Left renal cortex interstitium (tissue), 4 donors: ENCODE measurements at places on chromosomes 12 and 14.
A peak's percentile ranks its signal among the peaks of the same experiment; 100 is the strongest.

DNA sequence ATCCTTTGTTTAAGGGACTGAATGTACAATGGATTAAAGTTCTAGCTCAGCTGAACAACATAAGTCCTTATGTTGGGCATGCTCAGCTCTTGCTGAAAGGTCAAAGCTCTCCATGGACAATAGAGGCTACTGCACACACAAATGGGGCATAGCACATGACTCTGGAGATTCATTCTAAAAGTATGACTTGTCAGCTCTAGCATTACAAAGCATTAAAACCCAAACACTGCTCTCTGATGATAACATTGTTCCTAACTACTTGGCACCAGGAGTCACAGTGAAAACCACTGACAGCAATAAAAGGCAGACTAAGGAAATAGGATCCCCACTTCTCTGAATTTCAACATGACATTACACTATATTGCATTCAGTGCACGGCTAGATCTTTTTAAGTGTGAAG is 21.9 kb upstream of the FSCB start:
- DNase-seq = no peak

GRCh38 chr14:33404964-33405574 is 466.4 kb downstream of the NPAS3 start:
- DNase-seq = no peak

DNA sequence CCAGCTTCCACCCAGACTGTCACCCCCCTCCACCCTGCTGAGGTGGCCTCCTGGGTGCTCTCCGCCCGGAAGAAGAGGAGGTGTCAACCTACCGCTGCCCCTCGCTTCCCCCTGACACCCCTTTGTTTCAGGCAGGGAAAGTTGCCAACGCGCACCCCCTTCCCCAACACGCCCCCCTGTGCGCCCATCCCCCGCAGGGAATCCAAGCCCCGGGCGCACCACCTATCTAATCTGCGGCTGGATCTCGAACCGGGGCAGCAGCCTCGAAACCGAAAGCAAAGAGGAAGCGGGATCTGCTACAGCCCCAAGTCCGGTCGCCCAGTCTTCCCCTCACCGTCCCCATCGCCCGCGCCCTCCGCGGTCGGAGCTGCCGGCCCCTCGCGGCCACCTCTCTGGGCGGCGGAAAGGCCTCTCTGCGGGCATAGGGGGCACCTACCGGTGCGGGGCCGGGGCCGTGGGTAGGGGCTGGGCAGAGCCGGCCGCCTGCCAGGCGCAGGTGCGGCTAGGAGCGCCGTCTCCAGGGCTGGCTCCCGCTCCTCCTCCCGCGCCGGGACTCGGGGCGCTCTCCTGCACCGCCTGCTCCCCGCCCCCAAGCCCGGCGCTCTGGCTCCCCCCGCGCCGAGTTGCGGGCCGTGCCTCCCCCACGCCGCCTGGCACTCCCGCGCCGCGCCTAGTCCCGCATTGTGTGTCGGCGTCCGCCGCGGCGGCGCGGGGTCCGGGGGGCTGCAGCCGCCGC is 18.3 kb upstream of the PLEKHH1 start:
- no peak for DNase-seq

DNA sequence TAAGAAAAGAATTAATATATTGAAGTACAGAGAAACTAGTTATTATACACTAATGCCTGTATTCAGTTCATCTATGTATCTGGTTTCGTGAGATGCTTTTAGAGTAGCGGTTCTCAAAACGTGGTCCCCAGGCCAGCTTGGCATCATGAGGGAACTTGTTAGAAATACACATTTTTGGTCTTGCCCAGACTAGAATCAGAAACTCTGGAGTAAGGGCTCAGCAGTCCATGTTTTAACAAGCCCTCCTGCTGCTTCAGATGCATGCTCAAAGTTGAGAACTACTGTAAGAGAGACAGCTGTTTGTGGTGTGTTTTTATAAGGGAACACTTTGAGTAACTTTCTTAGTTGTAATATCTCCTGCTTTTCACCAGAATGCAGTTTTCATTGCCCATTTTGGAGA is 18.1 kb downstream of the GPATCH2L start:
- no peak for DNase-seq

DNA sequence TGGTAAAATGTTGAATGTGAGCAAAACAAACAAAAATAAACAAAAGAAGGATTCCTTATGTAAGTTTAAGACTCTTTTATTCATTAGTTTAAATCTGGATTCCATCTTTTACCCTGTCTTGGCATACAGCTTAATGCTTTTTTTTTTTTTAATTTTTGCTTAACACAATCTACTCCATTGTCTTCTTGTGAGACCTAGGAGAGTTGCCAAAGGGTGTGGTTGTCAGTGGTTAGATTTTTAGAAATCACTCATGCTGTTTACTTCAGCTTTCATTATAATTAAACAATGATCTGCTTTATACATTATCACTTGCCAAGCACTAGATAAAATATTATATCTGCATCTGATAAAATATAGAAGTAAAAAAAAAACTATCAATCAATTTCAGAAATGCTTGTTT is 77.7 kb upstream of the KITLG start:
- no peak for DNase-seq

- no peak for DNase-seq
Measured at GRCh38 chr14:77319422-77319821, 1.3 kb downstream of the POMT2 start.

GRCh38 chr12:105912882-105913678 is 225.7 kb downstream of the NUAK1 start:
- no peak for DNase-seq

GRCh38 chr14:86955771-86956354 is 1037.1 kb downstream of the GALC start:
- peak; percentile 25 for DNase-seq

DNA sequence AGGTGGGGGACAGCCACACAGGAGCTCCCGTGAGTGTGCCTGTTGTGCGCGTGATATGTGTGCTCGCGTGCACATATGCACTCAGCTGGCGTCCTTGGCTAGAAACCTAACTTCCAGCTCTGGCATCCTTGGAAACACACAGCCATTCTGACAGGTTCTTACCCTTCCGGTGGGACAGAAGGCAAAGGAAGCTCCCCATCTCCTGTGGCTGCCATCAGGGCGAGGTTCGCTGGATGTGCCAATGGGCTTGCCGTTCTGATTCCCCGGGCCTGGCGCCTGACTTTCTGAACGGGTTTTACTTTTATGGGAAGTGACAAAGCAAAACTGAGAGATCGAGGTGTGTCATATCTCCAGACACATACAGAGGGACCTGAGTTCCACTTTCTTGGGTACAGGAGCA is 124.7 kb downstream of the PAPOLA start:
- DNase-seq = no peak

GRCh38 chr12:104700324-104700723 is 243.6 kb downstream of the CHST11 start:
- no peak for DNase-seq

DNA sequence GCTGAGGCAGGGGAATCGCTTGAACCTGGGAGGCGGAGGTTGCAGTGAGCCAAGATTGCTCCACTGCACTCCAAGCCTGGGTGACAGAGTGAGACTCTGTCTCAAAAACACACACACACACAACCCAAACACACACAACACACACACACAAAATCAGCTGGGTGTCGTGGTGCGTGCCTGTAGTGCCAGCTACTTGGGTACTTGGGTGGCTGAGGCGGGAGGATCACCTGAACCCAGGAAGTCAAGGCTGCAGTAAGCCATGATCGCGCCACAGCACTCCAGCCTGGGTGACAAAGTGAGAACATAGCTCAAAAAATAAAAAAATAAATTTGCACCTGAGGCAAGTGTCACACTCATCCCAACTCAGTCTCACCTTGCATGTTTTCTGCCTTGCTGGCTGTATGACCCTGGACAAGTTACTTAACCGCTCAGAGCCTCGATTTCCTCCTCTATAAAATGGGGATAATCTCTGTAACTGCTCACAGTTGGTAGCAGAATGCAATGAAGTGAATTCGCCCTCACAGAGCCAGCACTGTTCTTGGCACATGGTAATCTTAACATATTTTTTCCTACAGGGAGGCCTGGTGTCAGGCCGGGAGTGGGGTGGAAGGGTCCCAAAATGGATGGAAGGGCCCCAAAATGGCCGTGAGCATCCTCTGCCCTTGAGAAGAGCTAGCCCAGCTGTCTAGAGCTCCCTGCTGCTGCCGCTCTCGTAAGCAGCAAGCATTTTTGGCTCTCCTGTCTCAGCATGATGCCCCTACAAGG is 630 bp upstream of the HNF1A start:
- no peak for DNase-seq

DNA sequence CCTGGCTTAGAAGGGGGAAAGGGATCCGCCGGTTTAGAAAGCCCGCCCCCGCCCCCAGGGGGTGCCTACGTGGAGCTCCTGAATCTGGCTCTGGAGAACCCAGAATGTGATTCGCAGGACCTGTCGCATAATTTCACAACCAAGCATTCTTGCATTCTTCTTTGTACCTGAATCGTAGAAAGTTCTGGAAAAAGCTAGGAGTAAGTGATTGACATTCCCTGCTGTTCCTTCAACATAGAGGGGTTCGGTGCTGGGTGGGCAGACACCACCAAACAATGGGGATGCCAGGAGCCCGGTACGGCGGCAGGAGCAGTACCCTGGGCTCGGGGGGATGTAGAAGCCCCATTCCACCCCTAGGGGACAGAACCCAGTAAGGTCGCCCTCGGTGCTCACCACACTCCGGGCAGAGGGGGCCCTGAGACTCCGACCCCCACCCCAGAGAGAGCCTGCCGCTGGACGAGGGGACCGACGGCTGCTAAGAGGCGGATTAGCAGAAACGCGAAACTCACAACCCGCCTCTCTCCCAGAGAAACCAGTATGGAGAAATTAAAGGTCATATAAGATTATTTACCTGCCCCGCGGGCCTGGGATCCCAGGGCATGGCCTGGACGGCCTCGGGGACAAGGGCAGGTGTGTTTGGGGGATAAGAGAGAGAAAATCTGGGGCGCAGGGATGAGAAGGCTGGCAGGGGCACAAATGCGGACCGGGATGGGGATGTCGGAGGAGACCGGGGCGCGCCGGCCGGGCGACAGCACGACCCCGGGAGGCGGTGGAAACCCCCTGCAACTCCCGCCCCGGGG is 520 bp downstream of the CSRP2 start:
- no peak for DNase-seq

- no peak for DNase-seq
Measured at GRCh38 chr12:113081873-113082272, 25.3 kb downstream of the DTX1 start.

GRCh38 chr12:16670456-16671050 is 64.6 kb upstream of the LMO3 start:
- no peak for DNase-seq

GRCh38 chr12:108969622-108970021 is 51.2 kb downstream of the SVOP start:
- no peak for DNase-seq

- no peak for DNase-seq
Measured at GRCh38 chr12:127820271-127820670, 446.7 kb upstream of the TMEM132C start.

GRCh38 chr12:118052324-118053070 is 8.5 kb downstream of the WSB2 start:
- DNase-seq = no peak

GRCh38 chr14:58832095-58832521 is 194.3 kb downstream of the DACT1 start:
- DNase-seq = no peak

- no peak for DNase-seq
Measured at GRCh38 chr12:5402009-5402935, 29.6 kb upstream of the NTF3 start.

- DNase-seq = no peak
Measured at GRCh38 chr12:49972129-49972528, 618 bp upstream of the AQP6 start.

GRCh38 chr14:54617467-54617866 is 50.5 kb downstream of the SAMD4A start:
- DNase-seq = no peak

GRCh38 chr12:80068173-80068572 is 31.2 kb upstream of the OTOGL start:
- DNase-seq = no peak
